ENCODE measurements at places on chromosomes 3 and 15. TPM values are rescaled to one million over a fixed set of nuclear protein-coding genes. Genes with fewer than 3 reads are reported as not detected.
A peak's percentile ranks its signal among the peaks of the same experiment; 100 is the strongest.

- DNase-seq: no peak
Measured at GRCh38 chr3:4042869-4043268, 243.6 kb downstream of the LRRN1 start.

DNA sequence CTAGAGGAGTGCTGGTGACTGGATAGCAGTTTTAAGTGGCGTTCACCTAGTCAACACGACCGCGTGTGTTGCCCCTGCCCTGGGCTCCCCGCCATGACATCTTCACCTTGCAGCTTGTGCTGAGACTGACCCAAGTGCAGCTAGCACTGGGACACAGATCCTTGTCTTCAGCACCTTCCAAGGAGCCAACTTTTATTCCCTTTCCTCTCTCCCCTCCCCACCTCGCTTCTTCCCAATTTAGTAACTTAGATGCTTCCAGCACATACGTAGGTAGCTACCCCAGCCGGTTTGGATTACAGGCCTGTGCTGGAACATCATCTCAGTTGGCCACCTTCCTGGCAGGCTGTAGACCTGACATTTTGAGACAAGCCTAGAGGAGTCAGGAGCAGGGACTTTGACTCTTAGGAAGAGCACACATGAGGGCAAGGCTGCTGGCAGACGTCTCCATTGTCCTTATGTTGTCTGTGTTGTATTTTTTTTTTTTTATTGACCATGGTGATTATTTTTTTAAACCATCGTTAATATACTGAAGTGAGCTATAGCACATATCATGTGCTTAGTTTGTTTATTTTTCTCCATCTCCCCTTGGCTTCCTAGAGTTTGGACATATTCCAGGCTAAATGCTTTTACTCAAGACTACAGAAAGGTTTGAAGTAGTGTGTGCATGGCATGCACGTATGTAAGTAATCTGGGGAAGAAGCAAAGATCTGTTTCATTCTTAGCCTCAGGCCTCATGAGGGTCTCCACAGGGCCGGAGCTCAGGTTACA lies 61.1 kb downstream of the AAGAB start:
- DNase-seq: peak; percentile 44

RSL24D1 gene
- 45.9 TPM for polyA plus RNA-seq

ANKRD63 gene
- not detected for polyA plus RNA-seq

DNA sequence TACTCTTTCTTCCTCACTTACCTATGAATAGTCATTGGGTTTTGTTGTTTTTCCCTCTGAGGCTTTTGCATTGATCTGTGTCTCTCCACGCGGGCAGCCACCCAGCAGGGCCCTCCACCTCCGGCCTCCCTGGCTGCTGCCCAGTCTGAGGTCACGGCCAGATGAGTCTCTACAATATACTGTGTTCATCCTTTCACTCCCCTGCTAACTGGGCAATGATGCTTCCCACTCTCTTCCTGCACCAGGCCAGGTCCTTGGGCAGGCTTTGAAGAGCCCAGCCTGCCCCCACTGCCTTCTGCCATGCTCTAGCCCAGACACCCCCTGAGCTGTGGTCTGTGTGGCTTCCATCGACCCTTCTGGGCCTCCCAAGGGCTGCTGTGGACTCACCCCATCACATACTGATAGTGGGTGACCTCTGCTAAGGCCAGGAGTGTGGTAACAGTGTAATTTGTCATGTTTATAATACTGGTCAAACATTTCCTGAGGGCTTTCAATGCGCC lies 18.0 kb downstream of the PDIA5 start:
- DNase-seq: no peak

GRCh38 chr3:14388201-14388600 lies 14.2 kb upstream of the SLC6A6 start:
- no peak for DNase-seq

PRTG gene
- polyA plus RNA-seq: 2.8 TPM

DNA sequence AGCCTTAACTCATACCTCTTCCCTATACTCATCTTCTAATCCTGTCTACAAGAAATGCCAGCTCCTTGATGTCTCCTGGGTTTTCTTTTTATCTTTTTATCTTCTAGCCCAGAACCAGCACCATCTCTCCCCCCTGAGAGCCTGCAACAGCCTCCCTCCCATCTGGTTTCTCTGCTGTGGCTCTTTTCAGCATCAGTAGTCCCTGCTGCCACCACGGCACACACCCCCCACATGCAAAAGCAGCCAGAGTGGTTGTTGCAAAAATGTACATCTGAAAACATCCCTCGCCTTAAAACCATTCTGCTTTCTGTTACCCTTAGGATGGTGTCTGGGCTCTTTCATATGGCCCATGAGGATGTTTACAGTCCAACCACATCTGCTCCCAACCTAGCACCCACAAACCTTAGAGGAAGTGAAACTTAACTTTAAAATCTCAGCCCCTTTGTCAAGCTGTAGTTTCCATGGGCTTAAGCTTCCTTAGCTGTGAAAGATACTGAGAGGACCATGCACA lies 775 bp downstream of the TTC21A start:
- DNase-seq: peak; percentile 14

DNA sequence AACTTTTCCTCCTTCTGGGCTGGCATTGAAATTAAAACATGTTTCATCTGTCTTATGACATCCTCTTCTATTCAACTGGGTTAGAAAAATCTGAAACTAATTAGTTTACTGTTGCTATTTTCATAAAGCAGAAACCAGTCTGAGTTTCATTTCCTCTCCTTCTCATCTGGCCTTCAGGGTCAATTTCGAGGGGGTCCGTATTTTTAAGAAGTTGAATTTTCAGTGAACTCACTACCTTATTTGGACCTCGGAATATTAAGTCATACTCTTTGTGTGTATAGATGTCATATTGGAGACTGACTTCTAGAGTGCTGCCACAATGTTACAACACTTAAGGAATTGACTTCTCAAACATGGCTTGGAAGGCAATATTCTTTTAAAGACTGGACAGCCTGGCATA lies 485.9 kb downstream of the SQOR start:
- no peak for DNase-seq

DNA sequence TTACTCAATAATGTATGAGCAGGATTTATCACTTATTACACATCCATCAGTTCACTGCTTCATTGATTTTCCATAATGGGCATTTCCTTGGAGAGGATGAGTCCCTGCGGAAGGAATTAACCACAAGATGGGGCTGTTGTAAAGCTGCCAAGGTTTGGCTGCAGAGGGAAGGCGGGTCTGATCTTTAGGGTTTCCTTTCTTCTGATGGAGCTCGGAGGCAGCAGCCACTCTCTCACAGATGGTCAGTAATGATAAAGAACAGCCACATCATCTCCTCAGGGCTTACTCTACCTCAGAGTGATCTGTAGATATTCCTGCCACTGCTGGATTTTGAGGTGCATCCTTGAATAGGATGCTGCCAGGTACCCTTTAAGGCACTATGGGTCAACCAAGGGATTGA lies 115.2 kb downstream of the USP13 start:
- peak; percentile 49 for DNase-seq

GRCh38 chr3:194995334-194995733 lies 275.6 kb downstream of the XXYLT1 start:
- no peak for DNase-seq

LSMEM2 gene
- polyA plus RNA-seq: 0.49 TPM

TTLL13 gene
- polyA plus RNA-seq: 0.12 TPM

DNA sequence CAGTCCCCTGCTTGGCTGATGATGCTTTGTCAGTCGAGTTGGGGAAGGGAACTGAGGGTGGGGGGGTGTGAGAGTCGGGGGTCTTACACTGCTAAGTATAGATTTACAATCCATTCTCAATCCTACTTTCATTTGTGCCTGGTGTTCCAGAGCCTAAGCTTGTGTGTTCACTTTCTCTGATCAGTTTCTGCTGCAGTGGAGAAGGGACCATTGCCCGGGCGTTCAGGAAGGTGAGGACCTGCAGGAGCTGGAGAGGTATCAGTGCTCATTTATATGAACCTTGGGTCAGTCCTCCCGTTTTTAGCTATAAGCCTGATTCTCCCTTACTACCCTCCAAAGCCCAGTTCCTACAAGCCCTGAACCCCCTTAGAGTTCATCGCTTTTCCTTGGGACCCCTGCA lies 41.0 kb upstream of the TRAK1 start:
- DNase-seq: no peak

GRCh38 chr3:156694536-156694935 lies 20.1 kb downstream of the TIPARP start:
- DNase-seq: no peak

DNA sequence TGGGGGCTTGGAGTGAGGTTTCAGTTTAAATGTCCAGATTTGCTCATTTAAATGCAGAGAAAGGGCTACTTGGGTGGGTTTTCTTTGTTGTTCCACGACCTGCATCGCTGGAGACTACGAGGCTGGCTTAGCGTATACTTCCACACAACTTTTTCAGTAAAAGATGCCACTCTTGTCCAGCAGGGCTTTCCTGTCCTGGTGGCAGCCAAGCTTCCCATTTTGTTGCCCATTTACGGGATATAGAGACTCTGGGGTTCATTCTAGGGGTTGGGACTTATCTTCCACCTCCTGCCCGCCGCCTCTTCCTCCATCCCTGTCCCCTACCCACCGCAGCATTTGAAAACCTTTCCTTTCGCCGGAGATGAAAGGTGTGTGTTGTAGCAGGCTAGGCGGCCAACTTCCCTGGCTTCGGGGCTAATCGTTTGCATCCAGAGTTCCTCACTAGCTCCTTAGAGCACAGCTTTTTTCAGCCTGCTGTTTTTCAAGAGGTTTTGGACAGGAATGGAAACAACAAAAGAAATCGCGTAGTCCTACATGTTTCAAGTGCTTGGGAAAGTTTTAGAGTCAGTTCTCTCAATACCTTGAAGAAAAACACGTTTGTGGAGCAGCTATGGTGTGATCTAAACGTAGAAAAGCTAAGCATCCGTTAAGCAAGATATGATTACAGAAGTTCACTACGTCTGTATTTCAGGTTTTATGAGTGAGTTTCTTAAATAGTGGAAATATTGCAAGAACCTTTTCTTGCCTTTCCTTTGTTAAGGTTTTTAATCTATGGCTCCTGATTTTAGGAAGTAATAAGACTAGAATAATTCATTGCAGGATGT lies 843 bp downstream of the CHRNA5 start:
- DNase-seq: peak; percentile 39

CHRM5 gene
- not detected for polyA plus RNA-seq

ZNF774 gene
- 1.9 TPM for polyA plus RNA-seq

DNA sequence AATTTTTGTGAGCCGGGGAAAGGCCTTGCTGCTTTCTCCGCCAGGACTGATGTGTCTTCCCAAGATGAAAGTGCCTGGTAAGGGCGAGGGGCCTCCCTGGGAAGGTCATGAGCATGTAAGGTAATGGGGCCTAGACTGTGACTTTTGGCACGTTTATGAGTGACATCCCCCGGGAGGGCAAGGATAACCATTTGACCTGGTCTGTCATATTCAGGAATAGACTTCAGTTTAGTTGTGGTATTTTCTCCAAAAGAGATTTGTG lies 631 bp upstream of the CNBP start:
- DNase-seq: peak; percentile 53

ACKR4 gene
- 5.8 TPM for polyA plus RNA-seq

DNA sequence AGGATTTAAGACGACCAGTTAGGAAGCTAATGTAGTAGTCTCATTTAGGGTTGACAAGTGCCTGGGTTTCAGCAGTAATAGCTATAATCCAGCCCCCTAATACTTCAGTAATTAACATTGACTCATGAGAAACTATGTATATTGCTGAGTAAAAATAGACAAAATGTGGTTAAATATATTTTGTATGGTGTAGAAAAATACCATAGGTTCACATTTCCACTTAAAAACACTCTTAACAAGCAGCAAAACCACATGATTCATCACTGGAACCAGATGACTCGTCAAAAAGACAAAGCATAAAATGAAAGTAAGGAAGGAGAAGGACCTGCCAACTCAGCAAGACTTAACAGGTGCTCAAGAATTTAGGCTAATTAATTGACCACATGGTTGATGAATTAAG lies 288.9 kb downstream of the EFHB start:
- DNase-seq: no peak

RHOV gene
- 3.2 TPM for polyA plus RNA-seq

TPRG1 gene
- polyA plus RNA-seq: 8.3 TPM

- DNase-seq: peak; percentile 90
Measured at GRCh38 chr3:52533623-52534280, at the start of gene NT5DC2. TSS of gene NT5DC2 (minus strand) at chr3:52533857. CDS start at chr3:52533737, 120 bp downstream.

- peak; percentile 16 for DNase-seq
Measured at GRCh38 chr3:32200992-32201758, 37.3 kb upstream of the CMTM8 start.

GRCh38 chr3:129576514-129577352 lies 29.7 kb downstream of the PLXND1 start:
- peak; percentile 26 for DNase-seq

Measured in lung (tissue), 17 donors.